Fibroblast of gingiva (primary cell): ENCODE measurements at places on chromosomes 12 and 14.

DNA sequence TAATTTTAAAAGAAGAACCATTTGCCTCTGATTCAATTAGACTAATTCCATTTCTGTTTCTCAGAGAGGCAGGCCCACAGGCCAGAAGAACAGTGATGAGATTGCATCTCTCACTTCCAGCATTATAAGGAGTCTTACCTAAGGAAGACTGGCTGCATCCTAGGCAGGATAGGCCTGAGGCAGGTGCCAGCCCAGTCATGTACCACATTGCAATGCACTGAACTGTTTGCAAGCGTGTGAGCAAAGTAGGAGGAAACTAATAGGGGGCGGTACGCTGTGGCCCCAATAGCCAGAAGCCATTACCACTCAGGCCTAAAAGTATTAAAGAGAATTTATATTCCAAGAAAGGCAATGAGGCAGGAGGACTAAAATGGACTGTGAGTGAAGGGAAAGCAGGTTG, 12.1 kb upstream of the CNIH1 start:
- no peak for DNase-seq

- DNase-seq: peak; percentile 16
Observed at GRCh38 chr12:13000616-13000924, 505 bp upstream of the HEBP1 start.

DNA sequence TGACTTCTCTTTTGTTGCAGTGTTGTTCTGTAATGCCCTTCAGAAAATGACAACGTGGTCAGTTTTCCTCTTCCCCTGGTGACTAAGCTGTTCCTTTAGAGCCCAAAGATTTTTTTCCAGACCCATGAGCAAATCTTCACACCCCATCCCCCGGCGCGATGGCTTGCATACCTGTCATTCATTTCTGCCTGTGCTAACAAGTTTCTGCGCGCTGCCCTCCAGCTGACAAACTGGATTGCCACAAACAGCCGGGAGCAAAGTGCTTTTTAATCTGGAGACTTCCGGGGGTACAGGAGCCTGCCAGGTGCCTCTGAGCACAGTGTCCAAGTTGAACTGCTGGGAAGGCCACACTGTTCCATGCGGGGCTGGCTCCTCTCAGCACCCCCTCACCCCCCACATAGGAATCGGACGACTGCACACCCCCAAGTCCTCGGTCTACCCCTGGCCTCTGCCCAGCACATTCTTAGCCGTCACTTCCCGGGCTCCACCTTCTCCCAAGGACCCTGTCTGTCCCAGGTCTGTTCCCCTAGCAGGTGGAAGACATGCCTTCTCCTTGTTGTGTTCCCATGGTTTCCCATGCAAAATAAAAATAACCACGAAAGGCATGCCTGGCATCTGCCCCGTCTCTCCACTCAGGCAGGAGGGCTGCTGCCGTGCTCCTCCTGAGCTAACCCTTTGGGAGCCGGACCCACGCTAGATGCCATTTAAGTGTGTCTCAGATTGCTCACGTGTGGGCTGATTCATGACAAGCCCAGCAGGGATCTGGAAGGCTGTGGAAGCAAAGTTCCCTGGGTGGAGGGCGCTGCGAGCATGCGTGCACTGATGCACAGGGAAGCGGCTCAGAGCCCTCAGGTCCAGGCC, 14.1 kb downstream of the RILPL1 start:
- peak; percentile 31 for DNase-seq

DNA sequence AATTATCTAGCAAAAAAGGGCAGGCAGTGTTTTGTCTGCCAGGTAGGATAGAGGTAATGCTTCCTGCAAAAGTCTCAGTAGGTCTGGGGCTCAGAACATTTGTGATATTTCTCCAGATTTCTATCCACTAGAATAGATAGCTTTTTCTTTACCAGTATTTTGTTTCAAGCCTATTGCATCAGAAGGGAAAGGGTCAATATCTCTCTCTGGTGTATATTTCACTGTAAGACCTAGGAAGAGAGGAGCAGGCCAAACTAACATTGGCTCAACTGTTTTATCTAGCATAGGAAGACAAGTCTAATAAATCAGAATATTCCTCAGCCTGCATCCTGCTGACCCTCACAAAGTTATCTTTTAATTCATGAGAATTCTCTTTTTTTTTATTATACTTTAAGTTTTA, 106.7 kb upstream of the DAAM1 start:
- DNase-seq: no peak

- DNase-seq: no peak
Observed at GRCh38 chr12:125744201-125744600, 679.0 kb downstream of the AACS start.

- no peak for DNase-seq
Observed at GRCh38 chr12:92132288-92132687, 13.4 kb downstream of the BTG1 start.

GRCh38 chr14:30242744-30243143, 315.1 kb upstream of the PRKD1 start:
- DNase-seq: no peak

DNA sequence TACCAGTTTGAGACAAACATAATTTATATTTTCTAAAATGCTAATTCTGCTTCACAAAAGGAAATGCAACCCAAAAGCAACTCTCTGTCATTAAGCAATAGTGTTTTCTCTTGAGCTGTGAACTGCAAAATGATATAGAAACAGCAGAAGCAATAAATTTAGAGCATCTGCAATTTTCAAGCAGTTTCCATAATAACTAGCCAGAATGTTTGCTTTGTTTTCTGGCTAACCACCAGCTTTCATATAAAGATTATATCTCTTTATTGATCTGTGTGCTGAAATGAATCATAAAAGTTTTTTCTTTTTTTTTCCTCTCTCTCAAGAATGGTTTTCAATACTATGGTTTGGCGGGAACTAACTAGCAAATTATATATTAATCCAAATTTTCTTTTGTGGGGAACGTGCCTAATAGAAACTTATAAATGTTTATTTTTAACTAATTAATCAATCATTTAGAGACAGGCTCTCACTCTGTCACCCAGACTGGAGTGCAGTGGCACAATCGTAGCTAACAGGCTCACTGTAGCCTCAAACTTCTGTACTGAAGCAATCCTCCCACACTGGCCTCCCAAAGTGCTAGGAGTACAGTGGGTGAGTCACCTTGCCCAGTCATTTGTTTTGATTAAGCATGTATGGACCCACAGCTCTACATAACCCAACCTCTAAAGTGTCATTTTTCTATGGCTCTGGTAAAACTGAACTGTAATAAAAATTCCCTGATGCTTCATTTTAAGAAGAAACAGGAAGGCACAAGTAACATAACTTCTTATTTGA, 830.1 kb upstream of the MGAT4C start:
- no peak for DNase-seq

DNA sequence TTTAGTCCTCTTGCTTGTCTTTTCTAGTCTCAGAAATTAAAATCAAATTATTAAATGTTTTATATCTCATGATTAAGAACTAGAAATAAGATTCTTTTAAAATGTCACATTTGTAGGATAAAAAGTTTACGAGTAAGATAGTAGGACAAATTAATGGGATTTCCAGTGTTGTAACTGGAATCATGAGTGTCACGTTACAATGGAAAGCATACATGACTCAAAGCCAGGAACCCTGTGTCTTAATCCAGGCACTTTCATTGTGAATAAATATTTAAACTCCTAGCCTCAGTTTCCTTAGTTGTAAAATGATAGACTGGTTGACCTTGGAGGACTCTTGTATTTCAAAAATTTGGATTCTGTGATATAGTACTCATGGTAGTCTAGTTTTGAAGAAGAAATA, 84.9 kb downstream of the MIA2 start:
- no peak for DNase-seq

GRCh38 chr12:129071362-129071761, 218.1 kb downstream of the GLT1D1 start:
- no peak for DNase-seq

GRCh38 chr12:1993341-1993740, 10.9 kb downstream of the DCP1B start:
- peak; percentile 96 for DNase-seq

GRCh38 chr12:89882050-89882449, 173.4 kb upstream of the ATP2B1 start:
- peak; percentile 7 for DNase-seq

- DNase-seq: no peak
Observed at GRCh38 chr14:65242732-65243134, 140.4 kb upstream of the MAX start.

- DNase-seq: no peak
Observed at GRCh38 chr12:13606290-13606689, 375.1 kb downstream of the GRIN2B start.

DNA sequence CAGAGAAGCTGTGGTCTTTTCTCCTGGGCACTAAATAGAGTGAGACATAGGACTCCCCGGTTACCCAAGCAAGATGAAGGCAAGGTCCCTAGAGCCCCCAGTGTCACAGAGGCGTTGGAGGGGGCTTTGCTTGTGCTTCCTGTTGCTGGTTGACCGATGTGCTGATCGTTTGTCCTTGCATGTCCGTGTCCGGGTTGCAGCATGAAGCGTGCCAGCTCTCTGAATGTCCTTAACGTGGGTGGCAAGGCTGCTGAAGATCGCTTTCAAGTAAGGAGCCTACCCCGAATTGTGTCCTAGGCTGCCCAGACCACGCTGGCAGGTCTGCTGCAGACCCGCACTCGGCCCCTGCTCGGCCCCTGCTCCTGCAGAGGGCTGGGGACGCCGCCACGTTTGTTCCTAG, 23.1 kb downstream of the XRCC3 start:
- no peak for DNase-seq

DNA sequence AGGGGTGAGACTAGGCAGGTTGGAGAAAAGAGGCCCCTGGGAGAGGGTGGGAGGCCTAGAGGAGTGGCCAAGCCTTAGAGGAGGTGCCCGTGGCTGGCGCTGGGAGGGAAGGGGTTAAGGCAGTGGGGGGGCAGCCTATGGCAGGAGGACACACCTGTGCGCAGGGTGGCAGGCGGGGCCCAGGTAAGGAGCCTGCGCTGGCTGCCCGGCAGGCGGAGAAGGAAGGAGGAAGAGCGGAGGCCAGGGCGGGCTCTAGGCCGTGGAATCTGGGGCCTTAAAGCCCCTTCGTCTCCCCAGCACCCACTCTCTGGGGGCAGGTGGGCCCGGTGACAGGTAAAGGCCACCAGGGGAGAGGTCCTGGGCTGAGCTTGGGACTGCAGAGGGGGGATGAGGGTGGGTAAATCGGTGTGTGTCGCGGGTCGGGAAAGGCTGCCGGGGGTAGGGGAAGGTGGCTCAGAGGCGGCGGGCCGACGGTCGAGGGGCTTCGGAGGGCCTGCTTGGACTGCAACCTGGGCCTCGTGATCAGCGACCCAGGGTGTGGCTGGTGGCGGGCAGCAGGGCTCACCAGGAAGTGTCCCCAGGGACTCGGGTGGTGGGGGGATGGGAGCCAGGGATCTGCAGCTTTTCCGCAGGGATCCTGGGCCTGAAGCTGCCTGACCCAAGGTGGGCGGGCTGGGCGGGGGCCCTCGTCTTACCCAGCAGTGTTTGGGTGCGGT, 7.3 kb downstream of the PHB2 start:
- no peak for DNase-seq

DNA sequence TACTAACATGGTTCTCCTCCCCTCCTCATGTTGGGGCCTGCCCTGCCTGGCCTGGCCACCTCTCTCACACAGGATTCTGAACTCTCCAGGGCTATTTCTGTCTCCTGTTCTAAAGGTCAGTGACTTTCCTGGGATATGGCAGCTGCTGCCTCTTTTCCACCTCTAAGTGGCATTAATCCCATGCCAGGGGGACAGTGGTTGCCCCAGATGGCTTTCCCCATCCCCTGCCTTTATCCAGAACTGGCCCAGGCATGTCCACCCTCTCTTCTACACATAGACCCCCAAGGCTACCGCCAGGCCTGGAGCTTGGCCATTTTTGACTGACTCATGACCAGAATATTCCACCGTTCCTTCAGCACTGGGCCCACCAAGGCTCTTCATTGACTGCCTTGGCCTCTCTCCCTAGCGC, 90.4 kb downstream of the IRF2BPL start:
- DNase-seq: no peak

DNA sequence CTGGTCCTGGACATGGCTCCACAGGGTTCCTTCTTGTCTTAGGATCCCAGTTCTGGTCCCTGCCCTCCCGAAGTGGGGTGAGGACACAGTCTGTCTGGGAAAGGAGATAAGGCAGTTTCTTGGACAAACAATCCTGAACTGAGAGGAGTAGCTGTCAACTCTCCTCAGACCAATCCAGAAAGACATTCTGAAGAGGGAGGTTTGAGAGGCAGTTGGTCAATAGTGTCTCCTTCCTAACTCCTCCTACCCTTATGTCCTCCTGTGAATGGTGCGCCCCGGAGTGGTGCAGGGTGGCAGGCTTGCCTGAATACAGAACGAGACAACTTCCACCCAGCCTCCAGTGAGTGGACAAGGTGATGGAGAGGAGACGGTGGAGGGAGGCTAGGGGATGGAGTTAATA, 15.4 kb upstream of the ASIC1 start:
- no peak for DNase-seq

DNA sequence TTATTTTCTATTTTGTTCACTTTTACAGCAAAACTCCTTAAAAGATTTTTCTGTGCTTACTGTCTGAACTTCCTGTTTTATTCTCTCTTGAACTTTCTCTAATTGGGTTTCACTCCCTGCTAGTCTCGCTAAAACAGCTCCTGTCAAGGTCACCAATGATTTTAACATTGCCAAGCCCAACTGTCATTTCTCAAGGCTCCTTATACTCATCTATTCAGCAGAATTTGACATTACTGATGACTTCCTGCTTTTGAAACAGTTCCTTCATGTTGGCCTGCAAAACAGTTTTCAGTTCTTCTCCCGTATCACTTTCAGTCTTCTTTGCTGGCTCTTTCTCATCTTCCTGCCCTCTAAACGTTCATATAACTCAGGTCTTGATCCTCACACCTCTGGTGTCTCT, 268.5 kb upstream of the USP15 start:
- DNase-seq: no peak

- no peak for DNase-seq
Observed at GRCh38 chr14:84446250-84446649, 1083.7 kb upstream of the FLRT2 start.

DNA sequence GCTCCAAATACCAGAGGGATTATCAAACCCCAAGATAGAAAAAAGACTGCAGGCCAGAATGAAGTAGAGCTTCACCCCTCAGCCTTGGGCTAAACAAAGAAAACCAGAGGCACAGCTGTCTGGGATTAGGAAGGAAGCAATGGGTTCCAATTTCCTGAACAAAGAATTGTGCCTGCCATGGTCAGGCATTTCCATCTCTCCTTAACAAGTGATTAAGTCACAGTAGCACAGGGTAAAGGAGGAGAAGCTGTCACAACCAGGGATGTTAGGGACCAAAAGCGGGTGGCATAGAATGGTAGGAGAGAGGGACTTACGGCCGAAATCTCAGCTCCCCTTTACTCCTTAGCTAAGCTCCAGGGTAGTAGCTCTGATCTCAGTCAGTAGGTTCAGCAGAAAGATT, 33.9 kb downstream of the SPTLC2 start:
- DNase-seq: no peak

DNA sequence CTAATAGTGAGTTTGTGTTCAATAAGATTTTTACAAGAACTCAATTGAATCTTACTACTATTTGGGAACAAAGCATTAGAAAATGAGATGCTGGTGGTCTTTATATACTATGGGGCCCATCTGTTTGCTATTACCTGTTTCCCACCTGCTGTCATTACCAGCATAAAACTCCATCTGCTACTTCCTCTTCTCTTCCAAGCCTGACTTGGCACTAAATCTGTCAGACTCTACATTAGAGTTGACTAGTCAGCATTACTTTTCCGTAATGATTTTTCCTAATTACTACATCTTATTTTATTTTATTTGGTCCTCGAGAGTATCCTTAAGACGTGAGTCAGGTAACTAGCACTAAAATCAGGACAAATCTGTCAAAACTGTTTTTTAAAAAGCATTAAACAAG, 68.1 kb upstream of the KRR1 start:
- DNase-seq: no peak

GRCh38 chr12:47736877-47737676, 11.8 kb upstream of the ENDOU start:
- peak; percentile 97 for DNase-seq
